ENCODE measurements at places on chromosomes 6 and 20.

DNA sequence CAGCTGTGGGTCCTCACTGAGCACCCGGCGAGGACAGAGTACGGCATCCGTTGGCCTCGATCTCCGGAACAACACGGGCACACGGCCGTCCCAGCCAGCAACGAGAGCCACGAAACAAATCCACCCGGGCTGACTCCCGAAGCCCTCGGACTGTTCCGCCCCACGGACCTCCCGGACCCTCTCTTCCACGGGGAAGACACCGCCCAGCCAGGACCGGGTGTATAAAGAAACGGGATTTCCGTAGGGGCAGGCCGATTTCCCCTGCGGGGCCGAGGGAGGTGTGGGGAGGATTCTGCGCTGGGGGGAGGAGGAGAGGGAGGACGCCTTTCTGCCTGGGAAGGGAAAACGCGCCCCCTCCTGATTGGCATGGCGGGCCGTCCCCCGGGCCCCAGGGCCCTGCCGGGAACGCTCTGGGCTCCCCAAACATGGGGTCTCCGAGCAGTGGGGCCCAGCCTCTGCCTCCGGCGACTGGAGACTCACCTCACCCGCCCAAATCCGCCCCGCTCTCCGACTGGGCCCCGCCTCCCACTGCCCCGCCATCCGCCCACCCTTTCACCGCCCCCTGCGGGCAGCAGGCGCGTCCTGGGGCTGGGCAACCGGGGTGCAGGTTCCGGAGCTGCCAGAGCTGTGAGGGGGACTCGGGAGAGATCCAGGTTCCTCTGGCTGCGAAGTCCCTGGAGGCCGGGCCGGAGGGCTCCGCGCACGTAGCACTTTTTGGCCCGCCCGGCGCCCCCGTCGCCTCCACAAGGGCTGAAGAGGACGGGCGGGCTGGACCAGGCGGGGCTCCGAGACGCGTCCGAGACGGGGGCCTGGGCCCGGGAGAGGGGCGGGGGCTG is 679 bp upstream of the PPDPF start:
- DNase-seq: peak; percentile 45

- no peak for DNase-seq
These were observed 64.4 kb downstream of the TMEM170B start for GRCh38 chr6:11601776-11602605.

DNA sequence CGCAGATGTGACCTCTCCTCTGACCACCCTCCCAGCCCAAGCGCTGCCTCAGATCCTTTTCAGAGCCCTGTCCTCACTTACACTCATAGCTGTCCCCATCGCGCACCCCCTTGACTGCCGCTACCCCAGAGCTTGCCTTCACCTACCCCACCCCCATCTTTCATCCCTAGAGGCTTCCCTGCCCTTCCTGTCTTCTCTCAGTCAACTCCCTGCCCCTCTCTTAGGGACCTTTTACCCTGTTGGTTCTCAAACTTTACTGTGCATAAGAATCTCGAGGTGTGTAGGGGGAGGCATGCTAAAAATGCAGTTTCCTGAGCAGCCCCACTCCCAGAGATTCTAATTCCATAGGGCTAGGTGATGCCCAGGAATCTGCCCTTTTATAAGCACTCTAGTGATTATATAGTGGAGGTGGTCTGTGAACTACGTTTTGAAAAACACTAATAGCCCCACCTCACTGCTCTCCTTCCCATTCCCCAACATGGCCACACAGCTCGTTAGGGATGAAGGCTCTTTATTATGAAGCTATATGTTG is 725 bp downstream of the TM9SF4 start:
- no peak for DNase-seq

GRCh38 chr20:19212469-19212815 is at the start of gene SLC24A3:
TSS of gene SLC24A3 (plus strand) at chr20:19212642.
- DNase-seq: no peak

- DNase-seq: no peak
These were observed 21.7 kb upstream of the OCSTAMP start for GRCh38 chr20:46572153-46572552.

DNA sequence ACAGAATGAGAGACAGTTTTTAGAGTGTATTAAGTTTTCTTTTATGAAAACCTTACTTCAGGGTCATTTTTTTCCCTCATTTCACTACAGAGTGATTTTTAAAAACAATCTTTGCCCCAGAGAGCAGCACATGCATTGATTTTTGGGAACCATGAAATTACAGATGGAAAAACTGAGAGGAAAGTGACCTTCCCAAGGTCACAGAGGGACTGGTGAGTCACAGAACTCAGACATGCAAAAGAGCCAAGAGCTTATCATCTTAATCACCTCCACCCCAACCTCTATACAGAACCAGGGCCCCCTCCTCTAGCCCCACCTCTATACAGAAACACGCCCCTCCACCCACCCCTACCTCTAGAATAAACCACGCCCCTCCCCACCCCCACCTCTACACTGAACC is 10.7 kb downstream of the PXMP4 start:
- DNase-seq: no peak

GRCh38 chr6:154805288-154805911 is 72.2 kb downstream of the SCAF8 start:
- DNase-seq: peak; percentile 61

GRCh38 chr20:44765091-44765490 is 19.4 kb downstream of the KCNK15 start:
- DNase-seq: no peak

GRCh38 chr20:62726276-62726675 is 17.6 kb downstream of the NTSR1 start:
- DNase-seq: no peak

- DNase-seq: no peak
These were observed 453.8 kb downstream of the DOK5 start for GRCh38 chr20:54929191-54929590.

GRCh38 chr20:32777177-32777956 is 15.2 kb downstream of the DNMT3B start:
- no peak for DNase-seq

DNA sequence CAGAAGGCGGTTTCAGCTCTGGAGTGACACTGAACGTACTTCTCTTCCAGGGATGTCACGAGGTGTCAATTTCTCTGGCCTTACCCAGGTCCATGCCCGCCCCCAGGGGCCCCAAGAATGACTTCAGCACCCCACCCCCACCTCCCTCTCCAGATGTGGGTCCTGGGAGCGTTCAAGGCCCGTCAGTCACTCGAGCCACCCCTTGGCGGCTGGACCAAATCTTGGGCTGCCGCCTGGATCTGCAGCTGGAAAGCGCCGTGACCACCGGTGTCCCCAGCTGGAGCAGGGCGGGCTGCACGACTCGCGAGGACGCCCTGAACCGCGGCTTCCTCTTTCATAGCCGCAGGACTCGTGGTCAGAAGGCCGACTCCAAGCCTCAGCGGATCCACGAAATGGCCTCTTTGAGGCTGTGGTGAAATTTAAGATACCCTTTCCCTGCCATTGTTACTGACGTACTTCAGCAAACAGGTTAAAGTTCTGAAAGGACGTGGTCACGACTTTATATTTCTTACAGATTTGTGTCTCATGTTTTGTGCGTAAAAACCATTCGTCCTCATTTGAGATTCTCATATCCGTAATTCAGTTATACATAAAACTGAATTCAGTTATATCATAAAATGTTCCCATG is 29.3 kb downstream of the TRIM38 start:
- DNase-seq: peak; percentile 53

DNA sequence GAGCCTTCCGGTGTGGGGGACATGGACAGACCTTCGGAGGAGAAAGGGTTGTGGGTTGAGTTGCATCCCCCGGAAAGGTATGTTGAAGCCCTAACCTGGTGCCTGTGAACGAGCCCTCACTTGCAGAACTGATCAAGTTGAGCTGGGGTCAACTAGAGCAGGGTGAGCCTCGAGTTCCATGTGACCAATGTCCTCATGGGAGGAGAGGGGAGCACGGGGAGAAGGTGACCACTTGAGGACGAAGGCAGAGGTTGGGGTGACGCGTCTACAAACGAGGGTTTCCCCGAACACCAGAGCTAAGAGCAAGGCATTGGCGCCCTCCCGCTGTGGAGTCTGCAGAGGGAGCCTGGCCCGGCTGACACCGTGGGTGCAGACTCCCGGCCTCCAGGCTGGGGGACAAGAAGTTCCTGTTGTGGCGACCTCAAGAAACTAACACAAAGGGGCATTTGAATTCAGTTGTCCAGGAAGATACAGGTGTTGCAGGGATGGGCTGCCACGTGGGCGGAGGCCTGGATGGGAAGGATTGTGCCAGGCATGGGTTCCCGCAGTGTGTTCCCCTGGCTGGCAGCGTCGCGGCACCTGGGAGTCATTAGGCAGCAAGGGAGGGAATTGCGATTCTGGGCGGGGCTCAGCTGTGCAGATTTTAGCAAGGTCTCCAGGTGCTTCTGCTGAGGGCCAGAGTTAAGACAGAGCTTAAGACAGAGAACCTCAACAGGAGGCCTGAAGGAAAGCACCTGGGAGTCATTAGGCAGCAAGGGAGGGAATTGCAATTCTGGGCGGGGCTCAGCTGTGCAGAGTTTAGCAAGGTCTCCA is 20.4 kb upstream of the UNC93A start:
- no peak for DNase-seq

DNA sequence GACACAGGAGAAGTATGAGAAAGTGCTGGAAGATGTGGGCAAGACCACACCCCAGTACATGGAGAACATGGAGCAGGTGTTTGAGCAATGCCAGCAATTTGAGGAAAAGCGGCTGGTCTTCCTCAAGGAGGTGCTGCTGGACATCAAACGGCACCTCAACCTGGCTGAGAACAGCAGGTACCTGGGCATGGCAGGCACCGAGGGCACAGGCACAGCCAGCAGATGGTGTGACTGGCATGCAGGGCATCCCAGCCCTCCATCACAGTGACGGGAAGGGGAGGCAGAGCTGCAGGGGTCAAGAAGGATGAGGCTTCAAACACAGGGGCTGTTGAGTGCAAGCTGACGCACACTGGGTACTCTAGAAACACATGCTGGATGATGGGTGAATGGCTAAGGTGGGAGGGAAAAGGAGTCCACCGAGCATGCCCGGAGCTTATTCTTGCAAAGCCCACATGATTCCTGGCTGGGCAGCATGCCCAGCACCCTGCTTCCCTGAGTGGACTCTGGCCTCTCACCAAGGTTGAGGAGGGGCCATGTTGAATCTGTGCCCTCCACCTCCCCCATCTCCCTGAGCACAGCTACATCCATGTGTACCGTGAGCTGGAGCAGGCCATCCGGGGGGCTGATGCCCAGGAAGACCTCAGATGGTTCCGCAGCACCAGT is 26.3 kb downstream of the SPDEF start:
- DNase-seq: no peak

- peak; percentile 60 for DNase-seq
These were observed at the start of gene DAAM2 for GRCh38 chr6:39791850-39792539. TSS of gene DAAM2 (plus strand) at chr6:39792376. CDS start at chr6:39856303, 63,927 bp downstream.

- DNase-seq: peak; percentile 95
These were observed 142.3 kb downstream of the TBXT start for GRCh38 chr6:166025149-166025898.

- DNase-seq: no peak
These were observed 48.2 kb upstream of the FOXP4 start for GRCh38 chr6:41497994-41498393.

DNA sequence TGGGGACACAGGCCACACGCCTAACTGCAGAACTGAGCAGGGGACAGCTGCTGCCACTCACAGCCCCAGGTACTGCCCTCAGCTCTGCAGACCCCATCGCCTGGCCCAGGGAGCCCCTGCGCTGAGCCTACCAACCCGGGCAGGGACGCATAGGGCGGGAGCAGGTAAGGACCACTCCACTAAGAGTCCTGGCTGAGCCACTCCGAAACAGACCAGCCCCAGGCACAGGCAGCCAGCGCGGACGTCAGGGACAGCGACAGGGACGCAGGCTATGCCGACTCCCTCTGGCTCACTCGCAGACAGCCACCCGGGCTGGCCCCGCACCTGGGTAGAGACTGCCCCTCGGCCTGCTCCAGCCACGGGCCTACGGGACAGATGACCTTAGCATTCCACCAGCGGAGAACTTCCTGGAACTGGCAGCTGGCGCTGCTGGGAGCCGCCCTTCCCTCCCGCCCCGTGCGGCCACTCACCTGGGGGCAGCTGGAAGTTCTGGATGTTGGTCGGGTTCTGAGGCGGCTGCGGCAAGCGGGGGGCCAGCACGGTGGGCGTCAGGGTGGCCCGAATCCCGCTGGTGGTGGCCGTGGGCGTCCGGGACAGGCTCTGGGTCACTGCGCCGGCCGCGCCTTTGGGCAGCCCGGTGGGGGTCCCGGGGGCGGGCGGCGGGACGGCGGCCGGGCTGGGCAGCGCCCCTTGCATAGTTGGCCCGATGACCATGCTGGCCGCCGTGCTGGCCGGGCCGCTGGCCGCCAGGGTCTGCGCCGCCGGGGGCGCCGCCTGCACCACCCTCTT is 1.5 kb downstream of the TAF4 start:
- no peak for DNase-seq

DNA sequence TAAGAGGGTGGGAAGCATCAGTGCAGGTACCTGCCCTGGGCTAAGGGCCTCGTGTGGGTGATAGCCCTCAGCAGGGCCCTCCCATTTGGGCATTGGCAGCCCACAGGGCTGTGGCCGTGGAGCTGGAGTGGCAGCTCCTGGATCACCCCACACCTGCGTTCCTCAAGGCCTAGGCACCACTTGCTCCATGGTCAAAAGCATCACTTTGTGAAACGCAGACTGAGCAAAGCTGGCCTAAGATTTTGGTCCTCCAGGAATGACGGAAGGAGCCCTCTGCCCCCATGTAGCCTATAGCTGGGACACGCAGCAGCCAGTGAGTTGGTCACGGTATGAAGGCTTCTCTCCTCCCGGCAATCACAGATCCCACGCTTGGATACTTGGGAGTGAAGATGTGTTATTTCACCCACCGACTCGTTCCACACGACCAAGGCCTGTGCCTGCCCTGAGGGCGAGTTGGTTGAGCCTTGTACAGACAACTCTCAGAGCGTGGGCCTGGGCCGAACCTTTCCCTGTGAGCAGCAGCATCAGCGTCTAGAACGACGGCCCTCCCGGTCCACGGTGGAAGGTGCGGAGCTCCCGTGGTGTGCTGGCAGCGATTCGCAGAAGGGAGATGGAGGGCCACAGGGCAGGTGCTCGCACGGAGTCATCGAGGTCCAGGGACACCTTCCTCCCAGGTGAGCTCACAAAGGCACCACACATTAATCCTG is 39.7 kb downstream of the THBS2 start:
- DNase-seq: no peak

- DNase-seq: peak; percentile 33
These were observed 122.5 kb downstream of the RNGTT start for GRCh38 chr6:88840796-88841539.

DNA sequence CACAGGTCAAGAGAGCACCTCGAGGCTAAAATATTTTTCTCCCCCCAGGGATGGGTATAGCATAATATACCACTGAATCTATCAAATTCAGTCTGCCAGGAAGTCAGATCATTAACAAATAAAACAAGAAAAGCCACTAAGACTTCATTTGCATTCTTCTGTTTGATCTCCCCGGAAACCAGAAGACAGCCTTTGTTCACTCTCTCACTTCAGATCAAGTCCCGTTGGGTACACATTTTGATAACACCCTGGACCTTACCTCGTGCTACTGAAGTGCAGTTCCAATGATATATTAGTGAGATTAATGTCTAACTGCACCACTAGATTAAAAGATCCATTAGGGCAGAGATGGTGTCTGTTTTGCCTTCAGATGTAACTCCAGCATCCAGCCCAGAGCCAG is 157.7 kb upstream of the B3GAT2 start:
- no peak for DNase-seq

Data from AG10803 (cell line).